Mucosa of descending colon (tissue), 3 donors: ENCODE measurements at places on chromosomes 11 and 22.

DNA sequence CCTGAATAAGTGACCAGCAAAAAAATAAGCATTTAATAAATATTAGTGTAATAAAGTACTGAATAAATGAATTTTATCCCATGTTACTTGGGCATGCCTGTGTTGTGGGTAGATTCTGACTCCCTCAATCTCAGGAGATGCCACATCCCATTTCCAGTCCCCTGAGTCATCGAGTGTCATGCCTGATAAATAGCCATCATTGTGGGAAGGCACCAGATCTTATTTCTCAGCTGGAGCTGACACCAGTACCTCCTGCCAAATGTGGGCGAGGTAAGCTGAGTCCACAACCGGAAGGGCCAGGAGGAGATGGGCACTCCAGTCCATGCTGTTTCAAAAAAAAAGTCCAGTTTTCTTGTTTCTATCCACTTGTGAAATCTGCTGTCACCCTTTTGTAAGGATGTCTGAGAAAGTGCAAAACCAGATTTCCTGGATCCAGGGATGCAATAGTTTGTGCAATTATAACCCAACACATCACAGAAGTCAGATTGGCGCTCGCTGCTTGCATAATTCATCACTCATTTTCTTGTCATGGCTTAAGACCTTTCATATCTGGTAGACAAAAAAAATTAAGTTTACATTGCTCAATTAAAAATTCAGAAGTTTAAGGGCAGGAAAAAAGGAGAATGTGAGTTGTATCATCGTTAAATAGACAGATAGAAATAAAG, 311.6 kb downstream of the MIAT start:
- DNase-seq, result no peak

- no peak for DNase-seq
Measured at GRCh38 chr22:41523464-41524221, 20.6 kb downstream of the POLR3H start.

- DNase-seq, result no peak
Measured at GRCh38 chr11:124740277-124740882, 638 bp downstream of the NRGN start.

- DNase-seq, result no peak
Measured at GRCh38 chr11:117044287-117045035, 53.8 kb downstream of the SIK3 start.
